ENCODE measurements at places on chromosomes 3 and 15.

DNA sequence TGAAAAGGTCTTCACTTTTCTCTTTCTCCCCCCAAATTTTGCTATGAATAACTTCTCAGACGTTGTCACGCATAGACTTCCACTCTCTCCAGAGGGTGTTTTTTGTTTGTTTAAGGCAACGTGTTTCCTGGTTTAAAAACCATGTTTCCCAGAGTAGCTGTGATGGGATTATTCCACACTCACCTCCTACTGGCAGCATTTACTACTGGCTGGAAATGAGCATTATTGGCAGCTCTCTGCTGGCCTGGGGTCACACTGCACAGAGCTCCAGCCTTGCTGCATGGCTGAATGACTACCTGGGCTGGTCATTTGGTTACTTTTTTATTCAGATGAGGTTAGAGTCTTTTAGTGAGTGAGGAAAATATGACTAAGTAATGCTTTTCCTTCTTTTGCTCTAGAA, 65.2 kb downstream of the RARB start:
- no peak for DNase-seq

GRCh38 chr3:195052939-195053338, 218.0 kb downstream of the XXYLT1 start:
- no peak for DNase-seq

DNA sequence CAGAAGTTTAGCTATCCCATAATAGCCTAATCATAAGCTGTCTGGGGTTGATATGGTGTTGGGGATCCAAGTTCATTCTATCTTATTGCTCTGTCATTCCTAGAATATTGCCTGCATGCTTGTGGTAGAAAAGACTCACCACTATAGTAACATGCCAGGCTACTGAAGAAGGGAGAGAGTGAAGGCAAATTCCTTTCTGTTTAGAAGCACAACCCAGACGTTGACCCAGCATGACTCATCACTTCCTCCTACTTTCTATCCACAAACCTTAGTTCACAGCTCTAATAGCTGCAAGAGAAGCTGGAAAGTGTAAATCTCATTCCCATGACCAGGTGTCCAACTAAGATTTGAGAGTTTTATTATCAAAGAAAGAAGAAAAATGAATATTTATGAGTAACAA, 57.8 kb upstream of the NMD3 start:
- DNase-seq, result peak; percentile 52

DNA sequence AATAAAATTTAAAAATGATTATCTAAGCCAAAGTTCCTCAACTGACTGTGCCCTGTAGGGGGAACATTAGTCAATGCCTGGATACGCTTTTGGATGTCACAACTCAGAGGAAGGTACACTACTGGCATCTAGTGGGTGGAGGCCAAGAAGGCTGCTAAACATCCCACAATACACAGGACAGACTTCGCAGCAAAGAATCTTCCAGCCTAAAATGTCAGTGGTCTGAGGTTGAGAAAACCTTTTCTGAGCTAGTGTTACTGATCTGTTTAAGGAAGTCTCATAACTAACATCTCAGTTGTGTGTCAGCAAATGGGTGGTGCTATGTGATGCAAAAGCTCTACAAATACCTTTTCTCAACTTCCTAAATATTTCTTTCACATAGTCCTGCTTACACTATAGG, 20.9 kb upstream of the LDHAL6B start:
- DNase-seq, result no peak

DNA sequence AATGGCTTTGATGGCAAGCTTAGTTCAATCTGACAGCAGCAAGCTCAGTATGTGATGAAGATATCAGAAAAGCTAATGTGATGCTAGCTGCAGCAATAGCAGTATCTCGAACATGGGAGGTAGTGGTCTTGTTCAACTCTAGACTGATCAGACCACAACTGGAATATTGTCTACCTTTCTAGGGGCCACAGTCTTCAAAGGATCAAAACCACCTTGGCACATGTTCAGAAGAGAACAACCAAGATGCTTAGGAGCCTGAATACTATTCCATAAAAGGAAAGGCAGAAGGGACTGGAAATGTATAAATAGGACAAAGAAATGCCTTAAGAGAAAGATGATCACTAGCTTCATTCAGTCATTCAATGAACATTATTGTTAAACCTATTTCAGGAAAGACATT, 2.3 kb downstream of the C3orf70 start:
- no peak for DNase-seq

GRCh38 chr3:52934630-52935530, 37.5 kb upstream of the STIMATE start:
- peak; percentile 5 for DNase-seq

GRCh38 chr15:64583983-64584382, 123.6 kb downstream of the ZNF609 start:
- no peak for DNase-seq

- DNase-seq, result no peak
These were observed 141.8 kb downstream of the EEFSEC start for GRCh38 chr3:128294999-128295468.

DNA sequence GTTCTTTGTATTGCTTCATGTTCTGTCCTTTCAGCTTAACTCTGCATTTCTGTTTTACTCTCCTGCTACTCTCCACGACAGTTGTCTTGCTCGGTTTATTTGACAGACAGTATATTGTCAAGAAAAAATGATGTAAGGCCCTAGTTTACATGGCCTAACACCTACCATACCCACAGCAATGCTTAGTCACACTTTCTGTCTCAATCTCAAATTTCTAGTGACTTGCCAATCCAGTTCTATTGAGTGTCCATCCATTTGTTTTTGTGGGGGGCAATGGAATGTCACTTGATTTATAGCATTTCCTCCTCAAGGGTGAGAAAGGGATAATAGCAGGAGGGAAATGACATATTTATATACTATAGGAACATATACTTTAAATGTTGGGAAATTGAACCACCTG, 676.2 kb downstream of the NAALADL2 start:
- DNase-seq, result no peak

DNA sequence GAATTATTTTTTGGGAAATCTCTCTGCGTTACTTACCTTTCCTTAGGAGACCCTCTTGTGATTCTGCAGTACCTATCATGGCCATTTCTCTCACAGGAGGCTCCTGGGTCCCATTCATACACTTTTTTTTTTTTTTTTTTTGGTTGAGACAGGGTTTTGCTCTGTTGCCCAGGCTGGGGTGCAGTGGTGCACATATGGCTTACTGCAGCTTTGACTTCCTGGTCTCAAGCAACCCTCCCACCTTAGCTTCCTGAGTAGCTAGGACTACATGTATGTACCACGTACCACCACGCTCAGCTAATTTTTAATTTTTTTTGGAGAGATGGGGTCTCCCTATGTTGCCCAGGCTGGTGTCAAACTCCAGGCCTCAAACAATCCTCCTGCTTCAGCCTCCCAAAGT, 36.1 kb downstream of the TRAK1 start:
- no peak for DNase-seq

GRCh38 chr3:169827712-169828111, 15.0 kb upstream of the LRRC34 start:
- no peak for DNase-seq

DNA sequence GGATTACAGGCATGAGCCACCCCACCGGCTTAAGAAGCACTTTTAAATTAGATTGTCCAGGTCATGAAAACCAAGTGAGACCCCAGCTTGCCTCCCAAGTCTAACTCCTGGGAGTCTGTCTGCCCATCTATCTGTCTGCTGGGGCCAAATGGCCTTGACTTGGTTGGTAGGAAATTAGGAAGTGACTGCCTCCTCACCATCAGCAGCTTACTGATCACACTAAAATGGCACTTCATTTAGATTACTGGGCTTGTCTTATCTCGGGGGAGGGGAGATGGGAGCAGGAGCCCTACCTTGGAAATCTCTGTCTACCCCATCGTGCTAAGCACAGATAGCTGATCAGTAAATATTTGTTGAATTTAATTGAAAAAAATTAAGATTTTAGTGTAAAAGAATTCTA, 5.6 kb upstream of the LRRC2 start:
- no peak for DNase-seq

DNA sequence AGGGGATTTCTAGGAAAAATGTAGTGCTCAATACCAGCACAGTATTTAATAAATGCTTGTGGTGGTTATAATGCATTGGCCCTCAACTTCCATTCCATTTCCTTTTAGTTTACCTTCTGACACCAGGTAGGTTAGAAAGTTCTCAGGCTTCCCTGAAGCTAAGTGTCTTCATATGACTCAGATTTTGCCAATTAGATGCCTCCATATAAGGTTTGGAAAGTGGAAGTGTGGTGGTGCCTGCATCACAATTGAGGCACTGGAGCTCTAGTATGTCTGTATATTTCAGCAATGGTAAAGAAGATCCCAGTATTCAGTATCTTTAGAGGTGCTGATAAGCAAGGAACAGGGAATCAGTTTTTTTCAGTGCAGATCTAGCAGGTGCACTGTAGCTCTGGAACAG, 18.3 kb downstream of the XRN1 start:
- DNase-seq, result no peak

GRCh38 chr15:60120100-60120499, 116.0 kb downstream of the FOXB1 start:
- no peak for DNase-seq

GRCh38 chr15:40338041-40338657, 2.6 kb downstream of the CCDC9B start:
- DNase-seq, result peak; percentile 49

DNA sequence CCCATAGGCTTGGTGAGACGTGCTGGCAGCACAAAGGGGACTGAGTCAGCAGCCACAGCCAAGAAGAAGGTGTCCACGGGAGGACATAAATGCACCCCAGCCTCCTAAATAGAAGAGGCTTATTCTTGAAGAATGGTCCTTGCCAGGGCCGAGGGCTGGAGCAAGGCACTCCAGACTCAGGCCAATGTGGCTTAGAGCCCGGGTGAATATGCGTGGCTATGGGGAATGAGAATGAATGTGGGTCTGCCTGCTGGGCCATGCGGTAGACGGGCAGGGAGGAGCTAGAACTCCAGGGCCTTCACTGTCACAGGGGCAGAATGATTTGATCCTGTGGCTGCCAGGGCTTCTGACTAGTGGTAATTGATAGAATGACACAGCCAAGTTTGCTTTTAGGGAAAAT, 34.0 kb downstream of the DHX30 start:
- no peak for DNase-seq

DNA sequence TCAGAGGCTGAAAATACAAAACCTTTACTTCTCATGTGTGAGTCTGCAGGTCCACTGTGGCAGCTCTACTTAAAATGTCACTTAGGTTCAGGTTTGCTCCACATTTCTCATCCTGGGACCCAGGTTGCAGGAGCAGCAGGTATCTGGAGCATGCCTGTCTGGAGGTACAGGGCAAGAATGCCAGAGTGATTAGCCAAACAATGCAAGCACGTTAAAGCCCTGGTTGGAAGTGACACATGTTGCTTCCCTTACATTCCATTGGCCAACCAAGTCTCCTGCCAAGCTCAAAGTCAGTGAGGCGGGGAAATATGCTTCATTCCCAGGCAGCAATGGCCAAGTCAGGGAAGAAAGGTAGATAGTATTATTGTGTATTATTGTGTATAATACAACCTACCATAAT, 76.8 kb upstream of the ARL6 start:
- no peak for DNase-seq

DNA sequence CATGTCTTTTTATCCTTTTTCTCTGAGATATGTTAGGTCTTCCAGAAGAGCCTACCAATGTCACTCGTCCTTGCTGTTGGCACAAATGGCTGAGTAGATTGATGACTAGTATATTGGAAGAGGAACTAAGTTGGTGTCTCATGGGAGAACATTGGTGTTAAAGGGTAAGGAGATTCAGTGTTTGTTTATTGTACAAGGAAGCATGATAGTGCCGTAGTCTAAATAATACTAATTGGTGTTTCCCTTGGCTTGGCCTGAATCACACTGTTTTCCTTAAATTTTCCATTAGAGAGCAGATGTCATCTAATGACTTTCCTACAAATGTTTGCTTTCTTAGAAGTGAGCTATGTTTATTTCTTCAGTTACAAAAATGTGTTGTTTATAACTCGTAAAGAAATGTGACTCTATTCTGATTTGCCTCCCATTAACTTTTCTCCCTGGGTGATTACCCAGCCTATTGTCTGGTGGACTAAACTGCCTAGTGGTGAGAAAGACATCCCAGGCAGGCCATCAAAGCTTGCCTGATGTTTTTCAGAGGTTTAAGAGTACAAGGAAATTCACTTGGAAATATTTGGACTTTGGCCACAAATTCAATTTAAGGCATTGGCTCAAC, 28.7 kb downstream of the ADAMTSL3 start:
- no peak for DNase-seq

DNA sequence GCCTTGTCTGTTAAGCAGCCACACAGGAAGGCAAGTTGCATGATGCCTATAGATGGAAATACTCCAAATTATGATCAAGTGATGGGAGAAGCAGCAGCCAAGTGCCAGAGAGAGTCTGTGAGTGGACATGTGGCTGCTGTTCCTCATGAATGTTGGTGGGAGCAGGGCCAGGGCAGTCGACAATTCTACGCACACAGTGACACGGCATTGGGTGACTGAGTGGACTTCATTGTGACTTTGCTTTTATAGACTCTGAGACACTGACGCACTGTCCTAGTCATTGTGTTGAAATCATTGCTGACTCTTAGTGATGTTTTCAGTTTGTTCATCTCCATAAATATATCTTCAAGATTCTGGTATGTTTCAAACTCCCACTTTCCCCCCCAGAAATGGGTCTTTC, 246.3 kb upstream of the SEMA6D start:
- DNase-seq, result no peak

DNA sequence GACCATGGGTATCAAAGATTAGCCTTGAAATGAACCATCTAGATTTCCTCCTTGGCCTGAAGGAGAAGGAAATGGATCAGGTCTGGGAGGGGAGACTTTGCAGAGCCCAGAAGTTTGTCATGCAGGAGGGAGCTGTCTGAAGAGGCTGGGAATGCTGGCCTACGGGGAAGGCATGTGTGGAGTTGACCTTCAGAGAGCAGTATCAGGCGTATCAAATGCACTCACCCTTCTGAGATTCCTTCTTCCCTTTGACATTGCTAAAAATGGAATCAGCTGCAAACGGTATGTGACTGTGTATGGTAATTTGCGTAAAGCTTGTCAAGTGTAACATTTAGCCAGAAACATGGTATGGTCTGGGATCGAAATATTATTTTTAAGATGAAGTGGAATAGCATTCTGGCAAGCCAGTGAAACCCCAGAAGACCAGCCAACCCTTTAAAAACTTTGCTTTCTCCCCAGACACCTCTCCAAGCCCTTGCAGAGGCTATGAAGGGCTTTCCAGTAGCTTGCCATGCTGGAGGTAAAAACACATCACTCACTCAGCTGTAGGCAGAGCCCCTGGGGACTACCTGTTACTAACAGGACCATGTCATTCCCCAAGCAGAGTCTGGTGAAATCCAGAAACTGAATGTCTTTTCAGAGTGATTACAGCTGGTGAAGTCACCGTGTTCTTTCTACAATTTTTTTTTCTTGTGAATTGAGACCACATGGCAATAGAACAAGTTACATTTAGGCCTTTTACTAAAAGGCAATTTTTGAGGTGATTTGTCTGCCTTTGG, 174.7 kb upstream of the SLC24A5 start:
- DNase-seq, result no peak

GRCh38 chr3:23422517-23422851, 219.4 kb downstream of the UBE2E2 start:
- no peak for DNase-seq

DNA sequence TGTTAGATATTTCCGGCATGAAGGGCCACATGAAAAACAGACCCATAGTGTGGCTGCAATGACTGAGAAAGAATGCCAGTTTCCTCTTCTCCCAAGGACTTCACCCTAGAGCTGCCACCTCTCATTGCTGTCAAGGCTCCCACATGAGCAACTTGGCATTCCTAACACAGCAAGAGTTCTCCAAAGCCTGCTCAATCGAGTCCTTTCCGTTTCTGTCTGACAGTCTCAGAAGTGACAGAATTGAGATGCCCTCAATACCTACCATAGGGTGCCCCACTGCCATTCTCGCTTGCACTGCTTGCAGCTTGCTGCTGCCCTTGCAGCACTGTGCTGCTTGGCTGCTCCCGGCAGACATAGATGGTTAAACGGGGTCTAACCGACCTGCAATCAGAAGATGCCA, 44.3 kb downstream of the UBP1 start:
- no peak for DNase-seq
